ENCODE measurements at places on chromosomes 2 and 18. TPM values are rescaled to one million over a fixed set of nuclear protein-coding genes. Genes with fewer than 3 reads are reported as not detected.

- no peak for DNase-seq
These were observed 1.9 kb downstream of the BMPR2 start for GRCh38 chr2:202378001-202378400.

DNA sequence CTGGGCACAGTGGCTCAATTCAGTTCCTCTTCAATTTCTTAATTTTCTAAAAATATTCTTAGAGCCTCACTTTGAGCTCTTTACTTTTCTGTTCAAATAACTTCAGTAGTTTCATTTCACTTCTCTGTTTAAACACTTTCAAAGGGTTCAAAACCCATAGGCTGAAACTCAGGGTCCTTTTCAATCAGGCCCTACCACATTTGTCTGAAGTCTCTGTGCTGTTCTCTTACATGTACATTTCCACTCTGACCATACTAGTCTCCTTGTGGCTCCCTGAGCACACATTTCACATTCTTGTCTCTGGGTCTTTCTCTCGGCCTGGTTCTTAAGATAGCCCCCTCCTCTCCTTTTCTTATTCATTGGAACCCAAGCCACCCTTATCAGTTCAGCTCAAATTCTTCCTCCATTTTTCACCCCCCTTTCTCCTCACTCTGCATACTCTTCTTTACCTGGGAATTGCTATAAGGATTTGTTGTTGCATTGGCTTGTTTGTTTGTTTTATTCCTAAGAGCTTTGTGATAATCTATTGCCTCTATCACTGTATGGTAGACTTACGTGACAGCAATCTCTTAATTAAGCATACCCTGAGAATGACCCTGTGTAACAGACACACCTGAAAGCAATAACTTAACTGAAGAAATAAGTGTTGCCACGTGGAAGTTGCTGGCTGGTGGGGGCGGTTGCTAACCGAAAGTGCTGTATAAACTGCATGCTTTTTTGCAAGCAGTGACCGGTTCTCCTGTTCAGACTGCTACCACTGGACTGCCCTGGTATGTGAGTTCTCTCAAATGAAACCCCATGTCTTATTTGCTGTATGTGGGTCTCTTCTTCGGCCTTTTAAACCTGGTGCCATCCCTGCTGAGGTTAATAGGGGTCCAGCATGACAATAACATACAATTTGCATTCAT is 27.7 kb upstream of the ACADL start:
- DNase-seq: no peak

- no peak for DNase-seq
These were observed 39.5 kb downstream of the AQP12A start for GRCh38 chr2:240731178-240731545.

DNA sequence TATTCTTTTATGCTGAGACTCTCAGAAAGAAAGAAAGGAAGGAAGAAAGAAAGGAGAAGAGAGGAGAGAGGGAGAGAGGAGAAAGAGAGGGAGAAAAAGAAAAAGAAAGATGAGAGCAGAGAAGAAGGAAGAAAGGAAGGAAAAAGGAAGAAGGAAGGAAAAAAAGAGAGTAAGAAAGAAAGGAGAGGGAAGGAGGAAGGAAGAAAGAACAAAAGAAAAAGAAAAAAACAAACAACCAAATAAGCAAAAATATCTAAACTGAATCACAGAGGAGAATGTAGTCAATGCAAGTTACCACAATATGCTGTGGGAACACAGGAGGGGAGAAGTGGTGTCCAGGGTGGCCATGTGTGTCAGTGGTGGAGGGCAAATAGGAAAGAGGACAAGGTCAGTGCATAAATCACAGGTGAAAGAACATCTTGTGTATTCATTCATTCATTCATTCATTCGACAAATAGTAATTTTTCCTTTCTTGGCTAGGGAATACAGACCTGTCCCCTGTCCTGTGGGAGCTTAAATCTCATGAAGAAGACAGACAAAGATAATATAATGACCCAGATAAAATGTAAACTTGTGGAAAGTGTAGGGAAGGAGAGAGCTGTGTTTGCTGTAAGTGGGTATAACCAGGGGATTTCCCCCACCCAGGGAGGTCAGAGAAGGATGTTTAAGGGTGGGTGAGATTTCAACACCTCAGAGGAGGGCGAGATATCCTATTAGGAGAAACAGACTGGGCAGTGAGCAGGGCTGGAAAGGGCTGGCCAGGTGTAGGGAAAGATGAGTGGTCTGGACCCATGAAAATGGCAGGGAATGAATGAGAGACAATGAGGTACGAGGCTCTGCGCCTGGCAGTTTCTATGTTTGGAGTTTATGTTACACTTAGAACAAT is 50.7 kb downstream of the IL1R2 start:
- DNase-seq: no peak

DNA sequence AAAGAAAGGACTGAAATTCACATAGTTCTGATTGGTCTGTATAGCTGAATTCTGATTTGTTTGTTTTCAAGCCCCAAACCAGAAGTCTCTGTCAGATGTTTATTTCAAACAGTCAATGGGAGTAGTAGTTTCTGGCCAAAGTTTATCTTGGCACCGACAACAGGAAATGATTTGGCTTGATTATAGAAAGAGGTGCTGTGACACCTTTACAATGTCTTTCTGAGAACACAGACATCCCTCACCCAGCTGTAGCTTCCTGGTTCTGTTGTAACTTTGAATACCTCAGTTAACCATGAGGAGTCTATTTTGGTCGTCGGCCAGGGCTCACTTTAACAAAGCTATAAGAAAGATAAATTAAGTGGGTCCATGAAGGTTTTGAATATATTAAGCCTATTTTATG is 545.0 kb upstream of the ZNF804A start:
- DNase-seq: peak; percentile 10

GRCh38 chr2:25971596-25971995 is 10.7 kb downstream of the KIF3C start:
- DNase-seq: no peak

The RPRD1A gene
- 39.7 TPM for total RNA-seq

The CTNNA2 gene
- not detected for total RNA-seq

The MLPH gene
- 27.2 TPM for total RNA-seq
